Esophagus mucosa (tissue), 1 donor: ENCODE measurements at places on chromosomes 4 and X. TPM values are rescaled to one million over a fixed set of nuclear protein-coding genes. Genes with fewer than 3 reads are reported as not detected.

CHRDL1 gene
- 1.7 TPM for total RNA-seq

SUPT20HL1 gene
- not detected for total RNA-seq

MAGEB2 gene
- not detected for total RNA-seq

MGAT4D gene
- not detected for total RNA-seq

STAP1 gene
- total RNA-seq = 0.24 TPM

SERTM2 gene
- total RNA-seq = not detected

OTC gene
- total RNA-seq = not detected

MFAP3L gene
- 1.0 TPM for total RNA-seq

SPOCK3 gene
- not detected for total RNA-seq

ART3 gene
- total RNA-seq = not detected

PSMD10 gene
- 28.6 TPM for total RNA-seq

SLC7A11 gene
- total RNA-seq = 16.3 TPM

FTHL17 gene
- total RNA-seq = not detected

LARP1B gene
- 11.2 TPM for total RNA-seq

CDKL5 gene
- 8.7 TPM for total RNA-seq

ZFYVE28 gene
- 5.3 TPM for total RNA-seq
